ENCODE measurements at places on chromosomes 3 and 15.

- DNase-seq = no peak
Measured at GRCh38 chr15:67241132-67241855, 13.2 kb downstream of the AAGAB start.

- DNase-seq = no peak
Measured at GRCh38 chr3:70857916-70858315, 545.5 kb upstream of the MDFIC2 start.

DNA sequence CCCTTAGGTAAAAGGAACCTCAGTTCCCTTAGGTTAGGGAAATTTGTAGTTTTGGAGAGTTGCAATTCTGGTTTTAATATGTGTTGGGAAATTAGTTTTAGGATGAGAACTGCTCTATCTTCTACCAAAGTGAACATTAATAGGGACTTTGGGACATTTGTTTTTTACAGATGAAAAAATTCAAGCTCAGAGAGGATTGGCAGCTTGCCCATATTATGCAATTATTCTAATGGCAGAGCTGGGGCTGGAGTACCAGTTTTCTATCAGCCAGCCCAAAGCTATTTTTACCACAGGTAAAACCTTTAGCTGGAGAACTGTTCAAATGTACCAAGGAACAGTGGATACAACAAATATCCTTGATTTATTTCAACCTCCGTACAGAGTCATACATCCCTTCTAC is 127.0 kb downstream of the CPNE4 start:
- no peak for DNase-seq

DNA sequence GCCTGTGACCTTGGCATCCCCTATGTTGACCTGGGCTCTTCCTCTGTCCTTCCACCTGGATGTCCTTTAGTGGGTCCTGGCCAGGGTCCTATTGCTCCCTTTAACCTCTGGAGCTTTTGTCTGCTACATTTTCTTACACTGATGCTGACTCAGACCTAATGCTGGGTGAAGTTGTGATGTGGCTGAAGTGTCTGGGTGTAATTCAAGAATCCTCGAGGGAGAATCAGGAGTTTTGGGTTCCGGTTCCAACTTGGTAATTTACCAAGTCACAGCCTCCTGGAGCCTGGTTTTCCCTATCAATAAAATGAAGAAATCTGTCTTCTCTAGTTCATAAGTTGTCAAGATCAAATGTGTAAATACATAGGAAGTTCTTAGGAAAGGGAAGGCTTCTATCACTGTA is 25.6 kb downstream of the CEP19 start:
- DNase-seq = no peak

- DNase-seq = no peak
Measured at GRCh38 chr3:142693136-142693853, 30.5 kb upstream of the TRPC1 start.

GRCh38 chr15:78340231-78341056 is at the start of gene CRABP1:
TSS of gene CRABP1 (plus strand) at chr15:78340353. CDS start at chr15:78340429, 76 bp downstream.
- no peak for DNase-seq

GRCh38 chr3:143060906-143061305 is 58.7 kb upstream of the CHST2 start:
- no peak for DNase-seq

DNA sequence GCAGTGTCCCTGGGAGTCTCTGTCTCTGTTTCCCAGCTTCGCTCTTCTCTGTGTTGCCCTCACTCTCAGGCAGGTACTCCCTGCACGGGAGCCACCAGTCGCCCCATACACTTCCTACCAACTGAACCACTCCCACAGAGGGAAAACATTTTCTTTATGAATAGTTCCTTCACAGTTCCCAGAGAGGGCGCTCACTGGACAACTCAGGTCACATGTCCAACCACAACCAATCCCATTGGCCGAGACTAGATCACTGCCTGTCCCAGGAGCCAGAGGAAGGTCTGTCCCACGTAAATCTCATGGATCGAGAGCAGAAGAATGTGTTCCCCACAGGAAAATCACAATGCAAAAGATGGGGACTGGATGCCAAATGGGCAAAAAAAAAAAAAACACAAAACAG is 26.1 kb downstream of the GRK7 start:
- DNase-seq = no peak

DNA sequence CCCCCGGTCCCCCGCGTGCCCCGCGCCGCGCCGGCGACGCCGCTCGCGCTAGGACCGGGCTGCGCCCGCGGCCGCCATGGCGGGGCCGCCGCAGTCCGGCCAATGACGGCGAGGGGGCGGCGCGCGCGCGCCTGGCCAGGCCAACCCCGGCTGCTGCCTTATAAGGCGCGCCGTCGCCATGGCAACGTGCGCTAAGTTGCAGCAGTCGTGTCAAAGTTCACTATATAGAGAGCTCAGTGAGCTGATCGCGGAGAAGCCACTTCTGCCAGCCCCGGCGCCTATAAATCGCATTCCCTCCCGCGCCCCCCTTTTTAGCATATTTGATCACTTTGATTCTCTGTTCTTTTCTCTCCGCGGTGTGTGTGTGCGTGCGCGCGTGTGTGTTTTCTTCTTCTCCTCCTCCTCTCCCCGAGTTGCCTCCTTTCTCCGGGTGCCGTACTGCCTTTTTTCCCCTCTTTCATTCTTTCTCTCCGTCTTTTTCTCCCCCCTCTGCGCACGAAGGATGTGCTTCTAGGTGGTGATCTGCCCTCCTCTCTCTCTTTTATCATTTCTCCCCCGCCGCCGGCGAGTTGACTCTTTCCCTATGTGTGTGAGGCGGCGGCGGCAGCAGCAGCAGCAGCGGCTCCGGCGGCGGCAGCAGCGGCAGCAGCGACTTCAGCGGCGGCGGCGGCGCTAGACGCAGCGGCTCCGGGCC is at the start of gene NR2F2:
Gene NR2F2, plus strand, starts transcription at position 251 of the 694 bp plus-strand sequence. CDS start 1,406 bp downstream, outside the sequence.
- peak; percentile 70 for DNase-seq

Measured in NCI-H748 treated with DMSO at 0.1 percent for 48 hours (cell line).